Non-pigmented ciliary epithelial cell (primary cell): ENCODE measurements at places on chromosomes 3 and 15.

- DNase-seq = no peak
Observed at GRCh38 chr15:68279779-68280753, 2.5 kb downstream of the FEM1B start.

- DNase-seq = no peak
Observed at GRCh38 chr3:169138849-169139420, 524.6 kb downstream of the MECOM start.

GRCh38 chr3:37481982-37482381 is 307.6 kb upstream of the LRRFIP2 start:
- DNase-seq = no peak

DNA sequence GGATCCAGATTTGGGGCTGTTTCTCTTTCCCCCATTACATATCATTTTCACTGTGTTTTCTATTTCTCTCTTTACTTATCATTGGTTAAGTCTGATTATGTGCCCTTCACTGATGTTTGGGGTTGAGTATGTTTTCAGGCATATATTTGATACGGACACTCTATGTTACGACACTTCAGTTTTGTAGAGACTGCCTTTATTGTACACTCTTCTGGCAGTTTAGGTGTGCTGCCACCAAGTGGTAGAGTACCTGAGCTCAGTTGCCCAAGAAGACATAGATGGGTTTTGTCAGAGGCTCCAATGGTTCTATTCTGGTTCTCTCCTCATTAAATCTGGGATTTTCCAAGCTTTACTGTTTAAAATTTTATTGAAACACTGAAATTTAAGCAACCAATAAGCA is 255.0 kb upstream of the ROPN1 start:
- no peak for DNase-seq

GRCh38 chr3:179541094-179541493 is 21.6 kb upstream of the ACTL6A start:
- no peak for DNase-seq

- peak; percentile 91 for DNase-seq
Observed at GRCh38 chr15:70799667-70800450, 36.5 kb upstream of the UACA start.

GRCh38 chr3:88807491-88808105 is 299.8 kb upstream of the EPHA3 start:
- peak; percentile 44 for DNase-seq

DNA sequence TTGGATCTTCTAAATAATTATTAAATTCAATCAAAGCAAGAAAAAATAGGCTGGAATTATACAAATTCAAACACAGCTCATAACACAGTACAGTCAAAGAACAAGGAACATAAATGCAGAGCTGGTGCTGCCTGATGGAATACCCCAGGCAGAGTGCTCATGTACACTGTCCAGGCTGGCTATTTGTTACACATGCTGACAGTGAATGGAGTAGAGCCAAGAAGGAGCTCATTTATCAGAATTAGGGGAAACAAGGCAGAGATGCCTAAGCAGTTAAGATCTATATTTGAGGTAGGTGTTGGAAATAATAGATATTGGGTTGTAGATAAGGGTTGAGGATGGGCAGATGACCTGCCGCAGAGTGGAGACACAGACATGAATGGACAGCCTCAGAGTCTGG is 788.2 kb upstream of the ARPP21 start:
- no peak for DNase-seq

GRCh38 chr15:96296264-96296663 is 34.2 kb upstream of the NR2F2 start:
- peak; percentile 81 for DNase-seq

DNA sequence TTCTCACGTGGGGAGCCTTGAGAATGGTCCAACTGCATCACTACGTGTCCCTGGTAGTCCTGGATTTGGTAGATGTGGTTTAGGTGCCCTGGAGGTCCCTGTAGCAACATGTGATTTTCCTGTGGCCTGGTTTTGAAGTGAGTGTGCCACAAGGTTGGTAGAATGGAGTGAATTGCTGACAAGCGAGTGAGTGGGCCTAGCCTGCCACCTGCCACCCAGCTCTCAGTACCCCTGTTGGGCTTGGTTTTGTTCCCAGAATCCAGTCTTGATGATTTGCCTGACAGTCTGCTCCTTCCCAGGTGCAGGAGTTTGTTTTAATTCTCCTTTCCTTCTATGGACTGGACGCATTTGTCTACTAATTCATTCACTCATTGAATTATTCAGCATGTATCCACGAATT is 19.4 kb downstream of the RPLP1 start:
- DNase-seq = no peak

GRCh38 chr3:64266983-64267382 is 41.7 kb upstream of the PRICKLE2 start:
- DNase-seq = no peak

- no peak for DNase-seq
Observed at GRCh38 chr15:98966091-98966787, 41.4 kb downstream of the PGPEP1L start.

- DNase-seq = no peak
Observed at GRCh38 chr15:28955160-28955992, 69.6 kb downstream of the APBA2 start.

GRCh38 chr3:158777161-158777873 is 24.5 kb upstream of the MFSD1 start:
- DNase-seq = no peak

GRCh38 chr3:171088496-171088895 is 62.0 kb upstream of the SLC2A2 start:
- no peak for DNase-seq

GRCh38 chr3:42290966-42291714 is 25.2 kb upstream of the CCK start:
- no peak for DNase-seq

DNA sequence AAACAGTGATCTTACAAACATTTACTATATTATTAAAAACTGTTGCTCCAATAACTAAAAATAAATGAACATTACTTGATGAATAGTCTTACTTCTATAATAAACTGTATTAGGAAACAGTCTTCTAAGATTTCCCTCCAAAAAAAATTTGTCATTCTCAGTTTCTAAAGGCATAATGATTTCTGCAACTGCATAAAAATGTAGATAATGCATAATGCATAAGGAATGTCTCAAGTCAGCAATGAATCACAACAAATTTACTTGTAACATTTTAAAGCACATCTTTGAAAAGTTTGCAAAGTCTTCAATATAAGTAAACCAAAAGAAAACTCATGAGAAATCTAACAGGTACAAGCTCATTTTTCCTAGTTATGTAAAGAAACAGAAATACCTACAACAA is 113.5 kb downstream of the VPS13C start:
- no peak for DNase-seq

GRCh38 chr15:97401195-97401594 is 559.3 kb upstream of the ARRDC4 start:
- no peak for DNase-seq

DNA sequence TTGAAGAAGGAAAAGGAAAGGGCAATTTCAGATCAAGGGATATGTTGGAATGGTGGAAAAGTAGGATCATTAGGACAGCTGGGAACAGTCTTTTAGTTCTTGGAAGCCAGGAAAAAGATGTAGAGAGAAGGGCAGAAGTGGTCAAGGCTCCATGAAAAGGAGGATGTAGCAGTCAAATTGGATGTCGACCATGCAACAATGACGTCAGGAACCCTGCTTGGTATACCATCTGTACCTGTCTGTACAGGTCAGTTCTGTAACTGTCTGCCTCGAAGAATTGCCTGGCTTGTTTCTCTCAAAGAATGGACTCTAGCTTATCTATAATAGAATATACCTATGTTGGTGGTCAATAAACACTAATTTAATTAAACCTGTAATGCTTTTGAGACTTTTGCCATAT is 157.8 kb upstream of the SGO1 start:
- DNase-seq = no peak

- no peak for DNase-seq
Observed at GRCh38 chr3:128075522-128076482, 23.6 kb downstream of the SEC61A1 start.

DNA sequence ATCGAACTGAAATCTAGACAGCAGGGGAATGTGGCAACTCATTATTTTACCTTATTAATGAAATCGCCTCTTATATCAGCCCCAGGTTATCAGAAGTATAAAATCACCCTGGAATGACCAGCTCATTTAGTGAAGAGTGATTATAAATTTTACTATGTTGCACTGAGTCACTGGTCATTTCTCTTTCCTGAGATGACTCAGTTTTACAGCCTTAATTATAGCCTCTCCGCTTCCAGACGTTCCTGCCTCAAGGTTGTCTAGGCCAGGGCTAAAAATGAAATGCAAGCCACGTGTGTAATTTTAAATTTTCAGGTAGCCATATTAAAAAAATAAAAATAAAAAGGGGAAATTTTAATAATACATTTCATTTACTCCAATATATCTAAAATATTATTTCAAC is 33.3 kb downstream of the DET1 start:
- no peak for DNase-seq

DNA sequence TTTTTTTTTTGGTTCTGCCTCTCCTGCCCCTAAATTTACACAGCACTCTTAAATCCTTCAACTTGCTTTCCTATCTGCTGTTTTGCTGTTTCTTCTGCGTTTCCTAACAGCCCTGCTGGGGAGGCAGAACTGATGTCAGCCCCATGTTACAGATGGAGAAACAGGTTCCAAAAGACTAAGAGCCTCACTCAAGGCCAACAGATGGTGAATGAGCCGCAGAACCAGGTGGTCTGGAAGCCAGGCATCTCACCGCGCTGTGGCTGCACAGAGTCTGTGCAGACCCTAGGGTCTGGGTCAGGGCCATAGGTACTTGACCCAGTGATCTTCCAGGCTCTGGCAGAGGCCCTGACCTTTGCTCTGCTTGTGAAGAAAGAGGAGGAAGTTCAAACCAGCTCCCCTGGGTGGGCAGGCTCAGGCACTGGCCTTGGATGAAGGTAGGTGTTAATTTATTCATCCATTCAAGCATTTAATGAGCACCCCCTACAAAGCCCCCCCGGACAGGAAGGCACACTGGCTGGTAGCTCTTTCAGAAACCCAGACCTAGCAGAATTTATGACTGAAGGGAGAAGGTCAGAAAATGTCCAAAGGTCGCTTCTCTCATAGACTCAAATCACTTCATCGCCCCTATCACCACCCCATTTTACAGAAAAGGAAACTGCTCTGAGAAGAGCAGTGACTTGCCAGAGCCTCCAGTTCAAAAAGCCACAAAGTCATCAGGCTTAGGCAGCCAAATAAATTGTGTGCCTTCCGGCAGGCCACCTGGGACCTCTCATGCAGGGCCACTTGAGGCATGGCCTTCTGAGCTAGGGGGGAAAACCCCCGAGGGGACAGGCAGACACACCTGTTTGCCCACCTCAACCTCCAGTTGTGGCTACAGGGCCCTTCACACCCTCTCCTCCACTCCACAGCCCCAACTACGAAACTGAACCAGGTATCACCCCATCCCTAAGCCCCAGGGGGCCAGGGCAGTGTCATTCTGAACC is 2.7 kb downstream of the CHDH start:
- no peak for DNase-seq

GRCh38 chr3:78077842-78078241 is 1037.9 kb downstream of the ROBO2 start:
- DNase-seq = no peak

DNA sequence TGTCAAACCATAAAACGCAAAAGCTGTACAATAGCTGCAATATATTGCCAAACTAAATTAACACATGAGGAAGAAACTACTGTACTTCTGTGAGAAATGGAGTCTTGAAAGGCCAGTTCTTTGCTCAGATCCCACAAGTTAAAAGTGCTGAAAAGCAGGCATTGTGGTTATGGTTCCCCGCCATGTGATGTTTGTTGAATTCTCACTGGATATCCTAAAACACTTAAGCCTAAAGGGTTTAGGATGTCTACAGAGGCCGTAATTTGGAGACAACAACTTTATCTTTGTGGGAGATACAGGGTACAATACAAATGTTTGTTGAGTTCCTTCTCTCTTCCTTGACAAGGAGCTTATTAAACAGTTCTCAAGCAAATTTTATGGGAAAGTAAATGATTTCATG is 53.2 kb downstream of the TMEM212 start:
- DNase-seq = no peak

- no peak for DNase-seq
Observed at GRCh38 chr15:32819448-32819847, 101.6 kb downstream of the GREM1 start.

GRCh38 chr15:71443538-71443937 is 328.3 kb downstream of the THSD4 start:
- DNase-seq = no peak

DNA sequence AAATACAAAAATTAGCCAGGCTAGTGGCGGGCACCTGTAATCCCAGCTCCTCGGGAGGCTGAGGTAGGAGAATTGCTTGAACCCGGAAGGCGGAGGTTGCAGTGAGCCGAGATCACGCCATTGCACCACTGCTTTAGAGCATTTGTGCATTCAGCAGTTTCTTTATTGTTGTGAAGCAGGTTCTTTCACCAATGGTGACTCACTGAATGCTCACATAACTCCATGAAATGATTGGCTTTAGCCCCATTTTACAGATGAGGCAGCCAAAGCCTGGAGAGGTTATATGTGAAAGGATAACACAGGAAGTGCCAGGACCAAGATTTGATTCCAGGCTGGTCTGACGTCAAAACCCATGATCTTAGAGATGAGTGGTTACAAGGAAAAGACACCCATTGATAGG is 195.2 kb downstream of the SLCO3A1 start:
- no peak for DNase-seq

GRCh38 chr15:70299931-70300869 is 202.5 kb upstream of the TLE3 start:
- DNase-seq = no peak

- no peak for DNase-seq
Observed at GRCh38 chr3:183391460-183391859, 37.0 kb downstream of the MCF2L2 start.

GRCh38 chr3:181570472-181570871 is 141.3 kb upstream of the SOX2 start:
- DNase-seq = no peak

GRCh38 chr3:6108957-6109356 is 752.0 kb upstream of the GRM7 start:
- DNase-seq = no peak

DNA sequence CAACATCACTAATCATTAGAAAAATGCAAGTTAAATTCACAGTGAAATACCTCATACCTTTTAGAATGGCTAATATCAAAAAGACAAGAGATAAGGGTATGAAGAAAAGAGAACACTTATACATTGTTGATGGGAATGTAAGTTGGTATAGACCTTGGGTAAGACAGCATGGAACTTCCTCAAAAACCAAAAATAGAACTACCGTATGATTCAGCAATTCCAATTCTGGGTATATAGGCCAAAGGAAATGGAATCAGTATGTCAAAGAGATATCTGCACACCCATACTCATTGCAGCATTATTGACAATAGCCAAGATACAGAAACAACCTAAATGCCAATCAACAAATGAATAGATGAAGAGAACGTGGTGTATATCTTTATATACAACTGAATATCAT is 166.8 kb upstream of the LRRN1 start:
- no peak for DNase-seq
